ENCODE measurements at places on chromosomes 16 and 17.

- no peak for DNase-seq
These were observed 2.3 kb upstream of the PDZD9 start for GRCh38 chr16:22003195-22003594.

GRCh38 chr17:45235416-45236281 is 14.0 kb downstream of the FMNL1 start:
- peak; percentile 23 for DNase-seq

DNA sequence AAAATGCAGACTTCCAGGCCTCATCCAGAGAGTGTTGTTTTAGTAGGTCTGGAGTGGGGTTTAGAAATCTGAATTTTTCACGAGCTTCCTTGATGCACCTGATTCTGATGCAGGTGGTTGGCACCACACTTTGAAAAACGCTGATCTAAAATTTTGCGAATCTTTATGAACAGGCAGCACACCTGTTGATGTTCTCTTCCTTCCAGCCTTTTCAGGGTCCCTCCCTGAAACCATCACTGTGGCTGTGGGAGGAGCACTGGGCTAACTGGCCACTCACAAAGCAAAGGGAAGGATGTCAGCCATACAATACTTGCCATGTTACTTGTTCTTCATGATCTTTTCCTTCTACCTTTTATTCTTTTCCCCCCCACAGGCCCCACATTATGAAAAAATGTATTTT is 14.2 kb downstream of the LDAF1 start:
- DNase-seq: no peak

- DNase-seq: no peak
These were observed 260.8 kb upstream of the ZFHX3 start for GRCh38 chr16:73308771-73309170.

DNA sequence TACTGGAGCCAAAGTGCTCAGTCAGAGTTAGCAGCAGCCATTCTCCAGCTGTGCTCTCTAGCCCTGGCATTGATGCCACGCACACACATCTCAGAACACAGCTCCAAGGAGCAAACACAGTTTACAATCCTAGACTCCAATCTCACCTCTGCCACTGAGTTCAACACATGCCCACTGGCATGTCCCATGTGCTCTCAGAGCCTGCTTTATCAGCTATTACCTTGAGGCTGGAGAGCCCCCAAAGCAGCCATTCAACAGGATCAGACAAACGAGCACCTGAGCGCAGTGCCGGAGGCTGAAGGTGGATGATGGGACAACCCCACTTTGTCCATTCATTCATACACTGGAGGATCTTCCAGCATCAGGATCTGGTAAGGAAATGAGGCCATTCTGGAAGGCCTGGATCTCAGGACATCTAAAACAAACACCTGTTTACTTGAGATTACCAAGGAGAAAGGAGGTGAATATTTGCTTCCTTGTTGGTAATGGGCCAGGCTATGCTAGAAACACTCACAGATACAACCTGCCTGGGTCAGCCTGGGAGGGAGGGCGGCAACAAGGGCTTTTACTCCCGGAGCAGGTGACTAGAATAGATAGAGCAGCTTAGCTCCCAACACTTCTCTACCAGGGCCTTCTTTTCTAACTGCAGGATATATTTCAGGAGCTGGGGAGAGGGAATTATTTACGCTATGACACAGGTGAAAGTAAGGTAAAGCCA is 25.4 kb downstream of the RANBP10 start:
- DNase-seq: no peak

- DNase-seq: no peak
These were observed 10.2 kb upstream of the NFATC3 start for GRCh38 chr16:68074850-68075555.

DNA sequence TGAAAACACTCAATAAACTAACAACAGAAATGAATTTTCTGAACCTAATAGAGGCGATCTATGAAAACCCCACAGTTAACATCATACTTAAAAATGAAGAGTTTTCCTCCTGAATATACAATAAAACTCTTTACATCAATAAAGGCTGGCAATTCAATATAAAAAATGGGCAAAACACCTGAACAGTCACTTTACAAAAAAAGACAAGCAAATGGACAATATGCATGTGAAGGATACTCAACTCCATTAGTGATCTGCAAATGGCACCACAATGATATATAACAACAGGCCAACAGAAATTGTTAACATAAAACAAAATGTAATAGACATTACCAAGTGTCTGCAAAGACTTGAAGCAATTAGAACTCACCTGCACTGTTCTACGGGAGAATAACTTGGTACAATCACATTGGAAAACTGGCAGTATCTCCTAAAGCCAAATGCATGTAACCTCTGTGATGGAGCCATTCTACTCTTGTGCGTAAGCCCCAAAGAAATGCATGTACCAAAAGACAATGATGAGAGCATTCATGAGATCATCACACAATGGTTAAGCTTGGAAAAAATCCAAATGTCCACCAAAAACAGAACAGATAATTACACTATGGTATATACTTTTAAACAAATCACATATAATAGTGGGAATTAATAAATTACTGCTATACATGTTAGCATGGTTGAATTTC is 433.4 kb upstream of the MAF start:
- no peak for DNase-seq

All from retinal pigment epithelial cell (primary cell).